ENCODE measurements at places on chromosomes 3 and 15.

DNA sequence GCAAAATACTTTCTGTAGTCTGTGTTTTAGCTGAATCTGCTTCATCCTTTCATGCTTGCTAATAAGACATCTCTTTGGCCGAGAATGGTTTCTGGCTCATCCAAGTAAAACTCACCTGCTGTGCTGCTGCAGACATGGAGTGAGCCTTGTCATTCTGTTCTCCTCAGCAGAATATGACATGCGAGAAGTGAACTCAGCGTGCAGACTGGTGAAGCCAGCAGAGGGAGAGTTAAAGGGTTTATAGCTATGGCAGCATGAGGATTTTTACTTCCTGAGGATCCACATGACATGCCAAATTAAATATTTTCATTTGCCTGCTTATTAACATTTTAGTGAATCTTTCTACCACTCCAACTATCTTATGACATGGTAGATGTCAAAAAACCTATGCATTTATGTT lies 658.4 kb upstream of the NECTIN3 start:
- no peak for DNase-seq

DNA sequence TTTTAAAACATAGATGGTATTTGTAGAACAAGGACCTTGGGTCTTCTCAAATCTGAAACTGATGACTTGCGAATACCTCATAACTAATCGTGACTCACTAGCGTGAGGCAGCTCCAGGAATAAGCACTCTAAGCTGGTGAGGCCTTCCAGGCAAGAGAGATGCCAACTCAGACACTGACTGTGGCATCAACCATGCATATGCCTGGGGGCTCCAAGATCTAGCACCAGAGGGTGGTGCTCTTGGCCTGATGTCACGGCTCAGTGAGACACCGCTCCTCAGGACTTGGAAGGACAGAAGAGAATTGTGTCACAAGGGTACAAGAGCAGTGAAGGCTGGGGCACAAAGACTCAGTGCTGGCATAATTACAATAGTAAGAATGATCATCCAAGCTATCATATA lies 125.0 kb upstream of the TRIM42 start:
- DNase-seq: no peak

DNA sequence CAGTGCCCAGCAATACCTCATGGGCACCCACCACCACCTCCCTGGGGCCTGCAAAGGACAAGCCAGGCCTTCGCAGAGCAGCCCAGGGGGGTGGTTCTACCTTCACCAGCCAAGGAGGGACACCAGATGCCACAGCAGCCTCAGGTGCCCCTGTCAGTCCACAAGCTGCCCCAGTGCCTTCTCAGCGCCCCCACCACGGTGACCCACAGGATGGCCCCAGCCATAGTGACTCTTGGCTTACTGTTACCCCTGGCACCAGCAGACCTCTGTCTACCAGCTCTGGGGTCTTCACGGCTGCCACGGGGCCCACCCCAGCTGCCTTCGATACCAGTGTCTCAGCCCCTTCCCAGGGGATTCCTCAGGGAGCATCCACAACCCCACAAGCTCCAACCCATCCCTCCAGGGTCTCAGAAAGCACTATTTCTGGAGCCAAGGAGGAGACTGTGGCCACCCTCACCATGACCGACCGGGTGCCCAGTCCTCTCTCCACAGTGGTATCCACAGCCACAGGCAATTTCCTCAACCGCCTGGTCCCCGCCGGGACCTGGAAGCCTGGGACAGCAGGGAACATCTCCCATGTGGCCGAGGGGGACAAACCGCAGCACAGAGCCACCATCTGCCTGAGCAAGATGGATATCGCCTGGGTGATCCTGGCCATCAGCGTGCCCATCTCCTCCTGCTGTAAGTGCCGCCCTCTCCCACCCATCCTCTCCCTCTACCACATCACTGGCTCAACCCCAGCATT lies 19.2 kb upstream of the BFSP2 start:
- DNase-seq: no peak

DNA sequence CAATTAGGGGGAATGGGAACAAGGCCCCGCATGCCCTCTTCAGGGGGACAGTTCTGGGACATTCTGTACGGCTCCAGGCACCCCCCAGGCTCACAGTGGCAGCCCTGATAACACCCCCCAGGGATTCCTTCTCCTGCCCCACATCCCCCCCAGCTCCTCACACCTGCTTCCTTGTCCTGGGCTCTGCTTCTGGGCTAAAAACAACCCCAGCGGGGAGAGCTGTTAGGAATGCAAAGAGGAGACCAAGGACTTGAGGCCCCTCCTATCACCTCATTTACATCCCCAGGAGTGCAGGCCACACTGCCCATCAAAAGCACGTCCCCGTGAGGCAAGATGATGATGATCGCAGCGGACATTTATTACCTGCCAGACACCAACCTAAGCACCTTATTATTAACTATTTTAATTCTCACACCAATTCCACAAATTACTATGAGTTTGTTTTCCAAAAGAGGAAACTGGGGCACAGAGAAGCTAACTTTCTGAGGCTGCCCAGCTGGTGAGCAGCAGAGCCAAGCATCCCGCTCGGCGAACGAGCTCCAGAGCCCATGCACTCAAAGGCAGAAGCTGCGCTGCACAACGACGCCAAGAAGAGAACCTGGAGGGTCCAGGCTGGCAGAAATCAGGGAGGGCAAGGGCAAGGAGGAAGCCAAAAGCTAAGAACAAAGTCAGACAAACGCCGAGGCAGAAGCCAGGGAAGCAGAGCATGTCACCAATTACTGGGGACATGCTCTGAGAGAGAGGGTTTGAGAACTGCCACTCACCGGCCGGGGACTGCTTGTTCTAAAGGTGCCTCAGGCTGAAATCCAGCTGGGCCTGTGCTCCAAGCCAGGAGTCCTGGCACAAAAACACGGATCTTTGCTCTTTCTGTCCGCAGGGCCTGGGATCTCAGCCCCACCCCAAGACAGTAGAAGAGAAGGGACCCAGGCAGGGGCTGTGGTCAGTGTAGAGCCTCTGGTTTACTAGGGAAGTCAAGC lies 76.2 kb upstream of the NSMCE3 start:
- no peak for DNase-seq

DNA sequence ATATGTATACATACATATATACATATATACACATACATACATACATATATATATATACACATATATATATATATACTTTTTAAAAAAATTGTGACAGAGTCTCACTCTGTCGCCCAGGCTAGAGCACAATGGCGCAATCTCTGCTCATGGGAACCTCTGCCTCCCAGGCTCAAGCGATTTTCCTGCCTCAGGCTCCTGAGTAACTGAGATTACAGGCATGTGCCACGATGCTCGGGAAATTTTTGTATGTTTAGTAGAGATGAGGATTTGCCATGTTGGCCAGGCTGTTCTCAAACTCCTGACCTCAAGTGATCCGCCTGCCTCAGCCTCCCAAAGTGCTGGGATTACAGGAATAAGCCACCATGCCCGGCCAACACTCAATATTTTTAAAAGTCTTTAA lies 302.5 kb downstream of the UNC13C start:
- no peak for DNase-seq

- no peak for DNase-seq
Measured at GRCh38 chr3:13122081-13123012, 49.1 kb upstream of the IQSEC1 start.

DNA sequence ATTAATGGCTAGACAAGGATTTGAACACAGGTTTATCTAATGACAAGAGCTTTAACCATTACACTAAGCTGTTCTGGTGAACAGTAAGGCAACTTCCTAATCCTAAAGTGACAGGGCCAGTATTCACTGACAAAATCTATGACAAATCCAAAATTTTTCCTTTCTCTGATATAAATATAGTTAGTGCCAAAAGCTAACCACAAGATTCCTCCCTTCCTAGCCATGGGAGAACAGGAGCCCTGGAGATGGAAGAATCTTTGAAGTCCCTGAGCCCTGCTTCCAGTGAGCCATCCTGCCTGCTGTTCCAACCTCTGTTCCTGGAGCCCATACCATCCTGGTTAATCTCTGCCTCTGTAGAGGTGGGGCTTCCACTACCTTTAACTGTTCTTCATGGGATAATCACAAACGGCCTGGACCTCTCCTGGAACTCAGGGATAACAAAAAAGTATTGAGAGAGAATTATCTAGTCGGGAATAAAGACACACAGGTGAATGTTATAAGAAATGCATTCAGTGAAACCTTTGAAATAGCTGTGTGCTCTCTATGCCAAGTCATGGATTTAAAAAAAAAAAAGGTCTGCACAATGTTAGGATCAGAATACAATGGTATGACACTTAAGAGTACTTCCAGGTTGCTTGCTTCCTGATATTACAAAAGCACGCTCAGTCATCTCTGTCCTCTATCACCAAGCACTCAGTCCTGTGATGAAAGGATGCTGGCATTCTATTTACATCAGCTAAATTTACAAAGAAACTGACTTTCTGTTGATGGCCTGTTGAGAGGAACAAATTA lies 235.8 kb downstream of the SUCLG2 start:
- DNase-seq: no peak

DNA sequence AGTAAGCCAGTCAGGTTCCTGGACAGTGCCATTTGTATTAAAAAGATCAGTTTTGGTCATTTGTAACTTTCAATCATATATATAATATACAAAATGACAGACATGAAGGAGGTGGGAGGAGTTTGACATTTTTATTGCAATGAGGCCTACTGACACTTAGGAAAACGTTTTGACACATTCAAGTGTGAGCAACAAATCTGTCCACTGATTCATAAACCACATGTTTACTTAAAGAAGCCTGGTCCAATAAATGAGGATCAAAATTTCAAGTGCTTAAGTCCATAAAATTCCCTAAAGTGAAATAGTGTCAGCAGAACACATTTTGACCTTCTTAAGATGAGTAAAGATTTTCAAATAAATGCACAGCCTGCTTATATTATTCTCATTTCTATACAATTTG lies 137.3 kb downstream of the MECOM start:
- no peak for DNase-seq

DNA sequence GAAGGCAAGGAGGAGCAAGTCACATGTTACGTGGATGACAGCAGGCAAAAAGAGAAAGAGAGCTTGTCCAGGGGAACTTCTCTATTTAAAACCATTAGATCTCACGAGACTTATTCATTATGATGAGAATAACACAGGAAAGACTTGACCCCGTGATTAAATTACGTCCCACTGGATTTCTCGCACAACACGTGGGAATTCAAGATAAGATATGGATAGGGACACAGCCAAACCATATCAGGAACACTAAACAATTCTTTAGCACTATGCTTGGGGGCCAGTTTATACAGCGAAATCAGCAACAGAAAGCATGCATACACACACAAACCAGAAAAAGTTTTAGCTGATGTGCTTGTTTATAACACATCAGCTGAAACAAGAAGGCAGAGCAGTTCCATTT lies 704.2 kb downstream of the OTOL1 start:
- DNase-seq: no peak

Data from CD4-positive, alpha-beta memory T cell (primary cell).